EH (cell line): ENCODE measurements at places on chromosomes 3 and 15.

GRCh38 chr3:10738688-10739372, 77.2 kb upstream of the SLC6A11 start:
- DNase-seq: peak; percentile 69

- peak; percentile 56 for DNase-seq
Observed at GRCh38 chr15:67824976-67825880, at the start of gene SKOR1. TSS of gene SKOR1 (plus strand) at chr15:67825509. CDS start at chr15:67825603, 94 bp downstream.

DNA sequence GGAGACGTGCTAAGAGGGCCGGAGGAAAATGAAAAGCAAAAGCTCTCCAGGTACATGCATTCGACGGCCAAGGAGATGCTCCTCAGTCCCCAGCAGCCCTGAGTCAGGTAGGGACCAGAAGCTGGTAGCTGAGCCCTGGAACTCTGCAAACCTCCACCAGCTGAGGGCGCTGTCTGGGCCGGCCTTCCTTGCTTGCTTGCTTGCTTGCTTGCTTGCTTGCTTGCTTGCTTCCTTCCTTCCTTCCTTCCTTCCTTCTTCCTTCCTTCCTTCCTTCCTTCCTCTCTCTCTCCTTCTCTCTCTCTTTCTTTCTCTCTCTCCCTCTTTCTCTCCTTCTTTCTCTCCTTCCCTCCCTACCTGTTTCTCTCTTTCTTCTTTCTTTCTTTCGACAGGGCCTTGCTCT, 94.6 kb upstream of the RASGRF1 start:
- DNase-seq: no peak

DNA sequence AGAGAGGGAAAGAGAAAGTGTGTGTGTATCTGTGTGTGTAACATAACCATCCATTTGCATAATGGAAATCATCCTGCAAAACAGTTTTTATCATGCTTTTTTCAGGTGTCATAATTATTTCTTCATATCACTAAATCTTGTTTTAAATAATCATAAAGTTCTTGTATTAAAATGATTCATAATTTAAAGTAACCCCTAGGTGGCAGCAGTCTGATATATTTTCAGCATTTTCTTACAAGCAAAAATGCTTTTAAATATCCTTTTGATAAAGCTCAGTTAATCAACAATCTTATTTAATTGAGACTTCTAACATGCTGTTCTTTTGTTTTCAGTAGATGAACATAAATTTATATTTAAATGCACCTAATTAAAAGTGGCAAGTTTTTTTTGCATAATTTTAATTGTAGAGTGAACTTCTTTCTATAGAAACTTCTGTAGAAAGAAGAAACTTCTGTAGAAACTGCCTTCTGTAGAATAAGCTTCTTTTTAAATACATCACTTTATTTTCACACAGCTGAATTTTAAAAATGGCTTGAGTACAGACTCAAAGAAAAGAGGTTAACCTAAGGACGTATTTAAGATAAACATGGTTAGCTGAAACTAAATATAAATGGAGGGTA, 72.5 kb downstream of the OPA1 start:
- peak; percentile 40 for DNase-seq

GRCh38 chr3:114445233-114445632, 151.4 kb downstream of the TIGIT start:
- DNase-seq: peak; percentile 55

DNA sequence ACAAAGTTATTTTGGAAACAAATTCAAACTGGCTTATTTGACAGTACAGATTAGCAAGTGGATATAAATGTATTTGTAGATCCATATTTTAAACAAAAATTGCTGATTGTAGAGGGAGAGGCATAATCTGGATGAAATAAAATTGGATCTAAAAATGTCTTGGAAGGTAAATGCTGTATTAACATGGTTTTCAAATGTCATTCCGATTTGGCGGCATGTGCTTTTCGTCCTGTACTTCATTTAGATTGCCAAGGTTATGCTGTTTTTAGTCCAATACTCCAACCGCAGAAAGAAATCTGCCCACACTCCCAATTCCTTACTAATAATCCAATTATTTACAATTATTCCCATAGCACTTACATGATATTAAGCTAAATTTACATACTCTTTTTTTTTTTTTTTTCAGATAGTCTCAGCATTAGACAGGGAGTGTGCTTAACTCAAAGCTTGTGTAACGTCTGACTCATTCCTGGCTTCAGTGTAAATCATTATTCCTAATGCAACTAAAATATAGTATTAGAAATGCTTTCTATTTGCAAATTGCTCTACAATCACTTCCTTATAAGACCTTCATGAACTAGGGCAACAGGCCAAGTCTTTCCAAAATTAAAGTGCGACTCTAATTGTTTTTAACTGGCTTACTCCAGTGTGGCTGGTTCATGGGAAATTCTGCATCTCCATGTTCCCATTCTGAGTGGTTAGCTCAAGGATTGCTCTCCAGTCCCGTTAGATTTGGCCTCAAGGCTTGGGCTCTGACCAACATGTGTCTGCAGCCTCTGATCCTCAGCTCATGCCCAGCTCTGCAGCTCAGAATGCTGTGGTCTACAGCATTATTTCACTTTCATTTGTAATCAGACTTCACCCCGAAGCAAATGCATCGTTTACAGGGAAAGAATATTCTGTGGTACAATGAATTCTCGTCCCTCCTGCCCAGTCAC, 103.9 kb downstream of the FBN1 start:
- peak; percentile 97 for DNase-seq

DNA sequence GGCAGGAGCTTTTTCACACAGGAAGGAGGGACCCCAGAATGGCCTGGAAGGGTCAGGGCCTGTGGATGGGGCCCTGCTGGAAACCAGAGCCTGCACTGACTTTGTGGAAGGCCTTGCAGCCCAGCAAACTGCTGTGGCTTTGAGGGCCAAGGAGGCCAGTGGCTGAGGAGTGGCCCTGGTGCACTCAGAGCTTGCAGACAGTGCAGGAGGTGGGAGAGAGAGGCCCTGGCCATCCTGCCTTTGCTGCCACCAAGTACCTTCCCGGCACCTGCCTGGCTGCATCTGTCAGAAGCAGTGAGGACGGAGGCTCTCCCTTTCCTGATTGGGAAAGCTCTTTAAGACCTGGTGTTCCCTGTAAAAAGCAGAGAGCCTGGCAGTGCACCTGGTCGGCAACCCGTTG, 6.4 kb downstream of the PSTPIP1 start:
- no peak for DNase-seq
